ENCODE measurements at places on chromosomes 11 and 22.

GRCh38 chr11:78646564-78647185 is 72.0 kb upstream of the NARS2 start:
- DNase-seq: peak; percentile 63

GRCh38 chr11:66787934-66788758 is 55.1 kb upstream of the RCE1 start:
- no peak for DNase-seq

GRCh38 chr11:124760205-124760652 is 1.9 kb downstream of the ESAM start:
- DNase-seq: no peak

DNA sequence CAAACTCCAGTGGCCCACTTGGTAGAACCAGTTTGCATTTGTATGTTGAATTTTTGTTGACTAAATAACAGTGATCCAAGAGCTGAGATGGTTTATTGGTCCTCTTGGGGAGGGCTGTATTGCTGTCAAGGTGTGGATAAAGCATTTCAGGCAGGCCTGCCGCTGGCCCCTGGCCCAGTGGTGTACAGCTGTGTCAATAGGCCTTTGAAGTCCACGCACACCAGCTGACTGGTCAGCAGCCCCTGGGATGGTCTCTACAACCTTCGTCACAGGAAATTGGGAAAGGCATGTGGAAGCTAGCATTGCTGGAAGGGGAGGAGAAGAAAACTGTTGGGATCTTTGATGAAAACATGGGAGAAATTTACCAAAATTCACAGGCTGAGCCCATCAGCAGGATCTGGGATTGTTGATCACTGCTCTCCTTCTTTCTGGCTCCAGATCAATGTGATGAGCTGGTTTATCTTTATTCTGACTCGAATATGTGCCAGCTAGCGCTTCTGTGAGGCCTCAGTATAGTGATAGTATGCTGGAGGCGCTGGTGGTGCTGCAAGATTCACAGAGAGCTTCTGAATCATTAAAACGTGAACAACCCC is 12.5 kb upstream of the E2F8 start:
- no peak for DNase-seq

DNA sequence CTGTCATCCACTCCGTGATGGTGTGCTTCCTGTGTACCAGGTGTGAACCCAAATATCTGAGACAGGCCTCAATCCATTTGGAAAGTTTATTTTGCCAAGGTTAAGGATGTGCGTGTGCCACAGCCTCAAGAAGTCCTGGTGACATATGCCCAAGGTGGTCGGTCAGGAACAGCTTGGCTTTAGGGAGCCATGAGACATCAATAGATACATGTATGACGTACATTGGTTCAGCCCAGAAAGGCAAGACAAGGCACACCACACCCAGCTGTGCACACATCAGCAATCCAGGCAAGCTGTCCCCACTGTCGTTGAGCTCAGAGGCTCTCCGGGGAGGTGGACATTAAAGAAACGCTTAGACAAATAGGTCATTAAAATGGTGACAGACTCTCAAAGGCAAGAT is 56.8 kb upstream of the SHANK2 start:
- no peak for DNase-seq

- no peak for DNase-seq
These were observed 175.1 kb downstream of the SWAP70 start for GRCh38 chr11:9838961-9839360.

DNA sequence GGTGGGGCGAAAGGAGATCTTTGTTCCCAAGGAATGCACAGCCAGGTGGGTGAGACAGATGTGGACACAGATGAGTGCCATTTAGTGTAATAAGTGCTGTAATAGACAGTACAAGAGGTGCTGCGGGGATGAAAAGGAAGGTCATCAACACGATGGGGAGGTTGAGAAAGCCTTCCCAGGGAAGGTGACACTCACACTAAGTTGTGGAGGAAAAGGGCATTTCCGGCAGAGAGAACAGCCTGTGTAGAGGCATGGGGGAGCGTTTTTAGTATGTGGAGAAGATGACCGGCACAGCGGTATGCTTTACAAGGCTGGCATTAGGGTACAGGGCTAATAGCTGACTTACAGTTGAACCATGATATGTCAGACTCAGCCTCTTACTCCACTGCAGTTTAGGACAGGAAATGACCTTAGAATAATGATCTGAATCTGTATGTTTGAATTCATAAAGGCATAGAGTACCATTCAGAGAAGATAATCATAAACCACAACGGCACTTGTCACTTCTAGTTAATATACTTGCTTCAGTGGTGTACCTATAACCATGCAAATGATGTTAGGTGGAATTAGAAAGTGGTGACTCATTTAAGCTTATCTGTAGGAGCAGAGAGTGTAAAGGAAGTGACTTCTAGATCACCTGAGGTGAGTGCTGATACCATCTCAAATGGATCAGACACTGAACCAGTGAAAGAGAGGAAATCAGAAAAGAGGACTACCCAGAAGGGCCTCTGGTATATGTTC is 60.6 kb downstream of the FAM83F start:
- DNase-seq: peak; percentile 20

- DNase-seq: no peak
These were observed 4.2 kb upstream of the OSM start for GRCh38 chr22:30270832-30271231.

- DNase-seq: no peak
These were observed 699 bp upstream of the SDF2L1 start for GRCh38 chr22:21641417-21641788.

GRCh38 chr11:16774936-16775613 is 36.6 kb downstream of the C11orf58 start:
- no peak for DNase-seq

- no peak for DNase-seq
These were observed 3.8 kb upstream of the MMP27 start for GRCh38 chr11:102709201-102709945.

GRCh38 chr11:110939471-110939870 is 227.2 kb upstream of the ARHGAP20 start:
- no peak for DNase-seq

DNA sequence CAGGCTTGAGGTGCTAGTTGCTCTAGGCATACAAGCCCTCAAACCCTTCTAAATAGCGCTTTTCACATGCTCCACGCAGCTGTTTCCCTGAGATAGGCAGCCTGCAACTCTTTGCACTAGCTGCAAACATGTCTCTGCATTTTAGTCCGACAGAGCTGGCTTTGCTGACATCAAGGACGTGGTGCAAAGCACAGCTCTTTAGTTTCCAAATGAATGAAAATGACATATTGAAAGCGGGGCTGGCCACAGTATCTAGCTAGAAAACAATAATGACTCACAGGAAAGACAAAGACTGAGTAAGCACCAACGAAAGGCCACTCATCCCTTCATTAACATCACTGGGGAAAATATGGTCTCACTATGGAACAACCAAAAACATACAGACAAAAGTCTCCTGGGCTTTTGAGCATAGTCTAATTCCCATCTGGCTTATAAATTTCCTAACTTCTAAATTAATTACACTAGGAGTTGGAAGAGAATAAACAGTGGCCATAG is 15.3 kb upstream of the ZC3H12C start:
- peak; percentile 56 for DNase-seq

DNA sequence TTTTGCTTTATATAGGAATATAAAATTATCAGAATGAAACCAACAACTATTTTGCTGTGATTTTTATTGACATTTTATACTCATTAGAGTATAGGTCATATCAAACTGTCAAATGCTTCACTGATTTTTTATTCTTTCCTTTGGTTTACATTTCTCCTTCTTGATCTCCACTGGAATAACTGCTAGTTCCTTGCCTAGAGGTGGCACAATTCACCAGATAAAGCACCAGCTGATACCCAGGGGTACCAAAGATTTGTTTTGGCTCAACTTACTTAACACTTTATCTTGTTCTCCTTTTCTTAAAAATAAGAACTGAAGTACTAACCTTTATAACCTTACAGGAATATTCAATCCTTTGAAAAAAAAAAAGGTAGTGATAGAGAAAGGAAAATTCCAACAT is 725.1 kb upstream of the CHORDC1 start:
- no peak for DNase-seq

GRCh38 chr11:72750556-72751115 is 1.6 kb downstream of the ARAP1 start:
- no peak for DNase-seq

DNA sequence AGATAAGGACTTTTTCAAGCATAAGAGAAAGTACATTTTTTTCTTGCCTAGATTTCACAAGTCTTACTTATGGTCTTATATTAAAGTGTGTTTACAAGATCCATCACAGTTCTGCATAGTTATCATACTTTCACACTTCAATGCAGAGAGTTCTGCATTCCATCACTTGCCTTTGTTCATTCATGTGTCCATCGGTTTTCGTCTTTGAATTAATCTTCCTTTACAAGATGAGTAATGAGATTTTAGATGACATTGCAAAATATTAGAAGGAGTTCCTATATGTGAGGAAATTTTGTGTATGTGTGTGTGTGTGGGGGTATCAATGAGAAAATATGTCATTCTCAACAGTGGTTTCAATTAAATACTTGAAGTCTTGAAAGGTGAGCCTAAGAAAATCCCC is 98.1 kb upstream of the GUCY1A2 start:
- no peak for DNase-seq

- no peak for DNase-seq
These were observed 671 bp upstream of the PICALM start for GRCh38 chr11:86069408-86070101.

DNA sequence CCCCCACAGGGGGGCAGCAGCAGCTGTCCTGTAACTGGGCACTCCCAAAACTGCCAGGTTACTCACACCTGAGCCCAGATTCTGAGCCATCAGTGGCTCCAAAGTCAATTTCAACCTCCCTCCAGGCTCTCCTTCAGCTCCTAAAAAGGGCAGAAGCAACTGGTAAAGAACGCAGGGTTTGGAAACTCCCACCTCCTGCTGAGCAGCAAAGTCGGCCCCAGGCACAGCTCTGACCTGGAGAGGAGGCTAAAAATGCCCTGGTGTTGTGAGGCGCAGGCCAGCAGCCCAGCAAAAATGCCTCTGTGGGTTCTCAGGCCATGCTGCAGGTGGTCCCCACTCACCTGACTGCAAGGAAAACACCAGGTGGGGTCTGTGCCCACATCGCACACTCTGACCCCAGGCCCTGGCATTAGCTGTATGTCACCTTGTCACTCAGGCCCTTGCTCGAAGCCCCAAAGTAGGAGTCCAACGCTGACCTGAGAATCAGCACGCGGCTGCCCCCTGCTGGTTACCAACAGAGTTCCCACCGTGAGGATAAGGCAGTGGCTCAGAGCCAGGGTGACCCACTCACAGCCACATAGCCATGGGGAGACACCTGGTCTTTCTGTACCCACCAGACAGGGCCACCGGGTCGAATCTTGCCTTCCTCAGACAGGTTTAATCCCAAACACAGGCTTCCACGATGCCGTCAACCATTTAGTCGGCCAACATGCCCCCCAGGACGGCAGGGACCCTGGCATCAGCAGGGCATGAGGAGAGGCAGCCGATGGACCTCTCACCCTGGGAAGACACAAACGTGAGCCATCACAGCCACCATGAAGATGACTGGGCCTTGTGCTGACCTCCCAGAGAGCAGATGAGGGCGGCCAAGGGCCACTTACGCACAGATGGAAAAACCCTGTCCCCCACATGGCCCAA is 11.1 kb downstream of the POLR3H start:
- DNase-seq: peak; percentile 83

GRCh38 chr11:44286268-44286880 is 23.6 kb downstream of the ALX4 start:
- DNase-seq: peak; percentile 50

DNA sequence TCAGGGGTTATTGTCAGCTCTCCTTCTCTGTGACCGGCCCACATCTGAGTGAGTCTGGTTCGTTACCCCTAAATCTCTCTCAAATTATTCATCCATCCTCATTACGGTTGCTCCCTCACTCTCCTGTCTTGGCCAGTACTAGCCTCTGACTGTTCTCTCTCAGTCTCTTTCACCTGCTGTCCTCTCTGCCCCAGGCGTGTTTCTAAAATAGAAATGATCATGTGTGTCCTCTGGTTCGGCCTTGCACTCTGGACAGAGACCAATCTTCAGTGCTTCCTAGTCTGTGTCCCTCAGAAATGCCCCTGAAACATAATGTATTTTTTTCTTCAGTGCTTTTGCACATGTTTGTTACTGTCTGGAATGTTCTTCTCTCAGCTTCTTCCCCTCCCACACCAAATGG is 4.9 kb downstream of the PSMD13 start:
- DNase-seq: no peak

Data from activated T-cell treated with anti-CD3 and anti-CD28 coated beads, Interleukin-2, amount 50 U/mL, for 72 hours (primary cell).